ENCODE measurements at places on chromosomes 3 and 15.

- no peak for DNase-seq
These were observed 151.9 kb upstream of the LINGO1 start for GRCh38 chr15:77784361-77785292.

- DNase-seq, result no peak
These were observed 173.0 kb downstream of the EBLN2 start for GRCh38 chr3:73234354-73235014.

GRCh38 chr3:187979564-187979963 is 174.4 kb upstream of the LPP start:
- no peak for DNase-seq

GRCh38 chr15:64634027-64634426 is 141.4 kb downstream of the RBPMS2 start:
- DNase-seq, result peak; percentile 34

DNA sequence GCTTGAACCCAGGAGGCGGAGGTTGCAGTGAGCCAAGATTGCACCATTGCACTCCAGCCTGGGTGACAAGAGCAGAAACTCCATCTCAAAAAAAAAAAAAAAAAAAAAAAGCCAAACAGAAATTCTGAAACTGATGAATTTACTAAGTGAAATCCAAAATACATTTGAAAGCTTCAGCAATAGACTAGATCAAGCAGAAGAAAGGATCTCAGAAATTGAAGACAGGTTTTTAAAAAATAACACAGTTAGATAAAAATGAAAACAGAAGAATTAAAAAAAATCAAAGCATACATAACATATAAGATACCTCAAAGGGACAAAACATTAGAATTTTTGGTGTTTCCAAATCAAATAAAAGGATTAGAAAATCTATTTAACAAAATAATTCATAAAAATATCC is 114.4 kb downstream of the TP63 start:
- no peak for DNase-seq

- DNase-seq, result no peak
These were observed 192.2 kb downstream of the SUCLG2 start for GRCh38 chr3:67462187-67462586.

GRCh38 chr15:74441248-74441941 is 7.6 kb upstream of the SEMA7A start:
- DNase-seq, result no peak

- DNase-seq, result no peak
These were observed 4.5 kb downstream of the CHST13 start for GRCh38 chr3:126528419-126528799.

DNA sequence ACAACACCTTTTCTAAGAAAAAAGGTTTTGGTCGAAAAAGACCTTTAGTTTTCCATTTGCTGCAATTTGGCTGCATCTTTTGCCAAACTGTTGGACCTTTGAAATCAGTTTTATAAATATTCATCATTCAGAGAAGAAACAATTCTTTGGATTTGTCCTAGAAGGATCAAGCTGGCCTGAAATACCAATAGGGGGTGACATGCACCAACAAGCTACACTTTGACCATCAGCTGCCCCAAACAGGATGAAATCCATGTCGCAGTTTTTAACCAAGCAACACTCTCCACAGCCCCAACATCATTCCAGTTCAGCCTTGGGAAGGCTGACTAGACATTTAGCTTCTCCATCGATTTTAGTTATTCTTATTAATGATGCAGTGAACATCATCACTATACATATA is 9.8 kb downstream of the RPL15 start:
- DNase-seq, result no peak

- no peak for DNase-seq
These were observed 35.3 kb upstream of the PSMD6 start for GRCh38 chr3:64058566-64058965.

DNA sequence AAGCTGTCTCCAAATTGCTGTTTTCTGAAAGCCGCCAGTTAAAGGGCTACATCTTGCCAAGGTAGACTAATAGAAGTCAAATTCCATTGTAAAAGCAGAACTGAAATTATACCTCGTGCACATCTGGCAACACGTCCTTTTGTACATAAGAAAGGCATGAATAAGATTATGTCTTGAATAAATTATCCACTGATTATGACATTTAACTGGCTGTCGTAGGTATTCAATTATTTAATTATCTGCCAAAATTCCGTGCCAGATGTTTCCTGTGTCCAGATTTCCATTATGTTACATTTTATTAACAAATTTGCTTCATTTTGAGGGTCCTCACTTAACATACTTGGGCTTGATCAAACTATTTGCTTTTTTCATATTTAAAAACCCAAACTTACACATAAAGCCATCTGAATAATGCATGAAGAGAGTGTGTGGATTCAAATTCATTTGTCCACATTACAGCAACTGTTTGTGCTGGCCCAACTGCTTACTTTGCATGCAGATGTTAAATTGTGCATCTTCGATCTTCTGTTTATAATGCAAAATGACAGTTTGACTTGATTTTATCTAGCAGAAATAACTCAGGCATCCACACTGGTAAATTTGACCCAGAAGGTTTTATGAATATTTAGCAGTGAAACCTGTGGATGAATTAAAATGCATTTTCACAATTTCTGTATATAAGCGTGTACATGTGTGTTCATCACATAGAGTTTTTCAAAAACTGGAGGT is 701.5 kb downstream of the ZNF385D start:
- no peak for DNase-seq

DNA sequence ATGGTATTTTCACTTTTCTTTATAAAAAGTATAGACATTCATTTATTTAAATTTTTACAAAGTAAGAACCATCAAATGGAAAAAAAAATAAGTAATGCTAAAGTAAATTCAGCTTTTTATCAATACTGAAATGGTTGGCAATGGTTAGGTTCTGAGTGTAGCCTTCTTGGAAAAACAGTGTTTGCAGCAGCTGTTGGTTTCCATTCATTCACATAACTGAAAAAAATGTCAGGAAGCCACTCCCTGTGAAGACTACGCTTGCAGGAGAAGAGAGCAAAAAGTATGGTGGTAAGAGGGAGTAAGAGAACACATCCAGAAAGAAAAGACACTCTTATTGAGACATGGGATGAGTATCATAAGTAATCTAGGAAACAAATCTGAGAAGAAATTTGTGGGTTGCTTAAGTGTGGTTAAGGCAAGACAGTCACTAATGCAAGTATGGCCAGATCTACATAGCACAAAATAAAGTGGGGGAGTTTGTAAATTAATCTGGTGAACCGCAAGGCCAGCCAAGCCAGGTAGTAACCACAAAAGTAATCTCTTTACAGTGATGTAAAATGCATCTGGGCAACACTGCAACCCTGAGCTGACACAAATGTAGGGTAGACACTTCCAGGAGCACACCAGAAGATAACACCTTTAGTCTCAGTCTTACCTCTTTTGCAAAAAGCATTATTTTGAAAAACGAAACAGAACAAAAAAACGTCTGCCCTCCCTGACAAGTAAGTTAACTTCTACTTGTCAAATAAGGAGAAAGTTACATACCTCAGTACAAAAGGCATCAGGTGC is 133.7 kb downstream of the IGSF11 start:
- peak; percentile 79 for DNase-seq
